ENCODE measurements at places on chromosomes 5 and 9. TPM values are rescaled to one million over a fixed set of nuclear protein-coding genes. Genes with fewer than 3 reads are reported as not detected.

DNA sequence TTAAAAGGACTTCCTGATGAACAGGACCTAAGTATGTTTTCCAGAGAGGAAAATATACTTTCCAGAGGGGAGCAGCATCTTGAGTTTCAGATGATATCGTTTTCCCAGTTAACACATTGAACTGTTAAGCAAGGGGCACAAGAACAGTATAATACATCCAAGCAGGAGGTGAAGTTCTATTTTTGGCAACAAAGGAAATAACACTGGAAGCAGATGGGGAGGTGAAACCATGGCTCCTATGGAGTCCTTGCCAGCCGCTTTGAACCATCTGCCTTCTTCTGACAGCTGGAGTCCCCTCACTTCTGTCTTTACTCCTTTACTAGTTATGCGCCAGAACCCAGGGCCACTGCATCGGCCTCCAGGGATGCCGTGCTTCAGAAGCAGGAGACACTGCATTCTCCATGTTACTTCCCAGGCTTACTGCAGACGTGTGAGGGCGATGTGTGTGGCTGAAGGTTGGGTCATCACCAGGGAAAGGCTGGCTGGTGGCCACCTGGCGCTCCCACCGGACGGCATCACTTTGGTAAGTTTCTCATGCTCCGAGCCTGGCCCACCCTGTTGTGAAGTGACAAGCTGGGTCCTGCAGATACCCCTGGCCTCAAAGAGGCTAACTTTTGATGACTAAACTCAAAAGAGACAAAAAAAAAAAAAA lies 77.8 kb downstream of the TTLL11 start:
- no peak for DNase-seq

DNA sequence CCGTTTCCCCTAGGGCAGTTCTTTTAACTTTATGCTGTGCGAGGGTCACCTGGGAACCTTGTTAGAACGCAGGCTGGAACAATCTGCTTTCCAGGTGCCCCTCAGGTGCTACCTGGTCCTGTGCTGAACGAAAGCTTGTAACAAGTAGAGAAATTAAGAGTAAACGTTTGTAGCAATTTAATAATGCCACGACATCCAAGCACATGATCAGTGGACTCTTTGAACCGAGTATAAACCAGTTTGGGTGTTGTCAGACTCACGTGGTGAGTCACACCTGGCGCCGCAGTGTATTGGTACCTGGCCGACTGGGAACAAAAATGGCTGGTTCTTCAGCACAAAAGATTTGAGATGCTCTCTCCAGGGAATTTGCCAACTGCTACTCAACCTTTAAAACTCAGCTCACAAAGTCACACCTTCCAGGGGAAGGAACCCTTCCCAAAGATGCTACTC lies 926 bp upstream of the MYO10 start:
- no peak for DNase-seq

GRCh38 chr5:11620172-11620571 lies 284.1 kb downstream of the CTNND2 start:
- no peak for DNase-seq

DNA sequence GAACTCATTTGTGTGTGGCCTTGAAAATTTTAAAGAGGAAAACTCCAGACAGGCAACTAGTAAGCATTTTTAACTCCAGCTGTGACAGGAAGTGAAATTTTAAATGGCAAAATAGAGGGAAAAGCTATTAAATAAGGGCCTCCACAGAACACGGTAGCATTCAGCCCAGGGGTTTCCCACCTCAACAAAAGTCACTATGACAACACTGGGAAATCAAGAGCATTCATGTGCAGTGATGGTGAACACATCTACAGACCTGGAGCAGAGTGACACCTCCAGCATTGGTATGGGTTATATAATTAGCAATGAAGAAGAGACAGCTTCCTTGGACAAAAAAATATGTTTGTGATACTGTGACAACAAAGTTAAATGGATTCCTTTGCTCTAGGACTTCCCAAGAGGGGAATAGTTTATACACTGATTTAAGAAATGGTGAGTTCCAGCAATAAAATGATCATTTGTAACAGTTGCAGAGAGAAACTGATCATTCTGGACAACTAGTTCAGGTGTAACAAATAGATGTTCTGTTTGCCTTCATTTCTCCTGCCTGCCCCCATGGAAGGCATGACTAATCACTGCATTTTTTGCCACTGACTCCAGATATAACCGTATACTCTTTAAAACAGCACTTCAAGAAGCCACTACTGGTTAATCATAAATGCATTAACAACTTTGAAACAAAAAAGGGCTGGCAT lies 93.3 kb upstream of the SLC44A1 start:
- DNase-seq = no peak

Gene DHFR
- 6.6 TPM for total RNA-seq

Gene TAF11L11
- total RNA-seq = not detected

GRCh38 chr5:39570403-39571027 lies 145.7 kb upstream of the DAB2 start:
- DNase-seq = no peak

Gene LHX3
- not detected for total RNA-seq

DNA sequence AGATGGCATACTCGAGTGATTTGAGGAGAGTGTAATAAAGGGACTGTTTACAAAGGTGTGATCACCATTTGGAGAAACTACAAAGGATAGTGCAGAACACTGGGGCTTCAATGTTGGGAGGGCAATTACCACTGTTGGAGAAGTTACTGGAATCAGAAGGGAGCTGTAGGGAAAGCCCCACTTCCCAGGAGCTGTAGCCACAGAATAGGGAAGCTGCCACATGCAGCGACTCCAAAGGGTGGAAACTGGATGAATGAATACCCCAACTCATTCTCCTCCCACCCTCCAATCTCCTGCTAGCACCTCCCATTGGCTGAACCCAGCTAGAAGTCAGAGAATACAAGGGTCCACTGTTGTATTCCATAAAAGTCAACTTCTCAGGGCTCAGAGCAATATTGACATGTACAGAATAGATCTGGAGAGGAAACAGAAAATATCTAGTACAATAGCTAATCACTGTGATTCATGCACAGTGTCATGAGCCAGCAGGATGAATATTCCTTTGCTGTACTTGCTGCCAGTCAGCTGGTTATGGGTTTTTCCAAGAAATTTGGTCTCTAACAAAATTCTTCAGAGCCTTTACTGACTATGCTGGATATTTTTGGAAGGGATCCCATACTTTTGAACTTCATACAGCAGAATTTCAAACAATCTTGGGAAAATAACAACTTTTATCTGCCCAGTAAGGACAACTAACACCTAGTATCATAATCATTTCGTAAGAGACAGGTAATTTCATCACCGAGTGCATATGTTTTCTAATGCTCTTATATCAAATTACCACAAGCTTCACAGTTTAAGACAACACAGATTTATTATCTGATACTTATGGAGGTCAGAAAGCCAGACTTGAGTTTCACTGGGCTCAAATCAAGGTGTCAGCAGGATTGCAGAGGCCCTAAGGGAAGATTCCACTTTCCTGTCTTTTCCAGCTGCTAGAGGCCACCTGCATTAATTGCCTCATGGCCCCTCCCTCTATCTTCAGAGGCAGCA lies 39.6 kb downstream of the PDCD1LG2 start:
- DNase-seq = no peak

DNA sequence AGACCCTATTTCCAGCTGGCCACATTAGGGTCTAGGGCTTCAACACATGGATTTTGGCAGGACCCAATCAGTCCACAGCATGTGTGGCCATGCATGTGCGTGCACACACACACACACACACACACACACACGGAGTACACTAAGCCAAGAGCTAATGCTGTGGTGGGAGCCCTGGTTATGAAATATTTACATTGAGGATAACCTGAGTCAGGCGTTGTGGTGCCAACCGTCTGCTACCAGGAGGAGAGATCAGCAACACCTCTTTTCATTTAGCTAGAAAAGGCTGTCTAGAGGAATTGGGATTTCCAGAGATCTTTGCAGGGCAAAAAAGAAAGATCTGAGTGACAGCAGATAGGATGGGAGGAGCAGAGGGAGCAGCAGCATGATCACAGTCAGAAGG lies 141.5 kb downstream of the TRPM3 start:
- DNase-seq = no peak

GRCh38 chr5:156815988-156816599 lies 34.0 kb upstream of the PPP1R2B start:
- no peak for DNase-seq

- no peak for DNase-seq
Measured at GRCh38 chr5:133456933-133457402, 155.4 kb downstream of the FSTL4 start.

- DNase-seq = no peak
Measured at GRCh38 chr5:168881427-168882149, 302.4 kb upstream of the PANK3 start.

DNA sequence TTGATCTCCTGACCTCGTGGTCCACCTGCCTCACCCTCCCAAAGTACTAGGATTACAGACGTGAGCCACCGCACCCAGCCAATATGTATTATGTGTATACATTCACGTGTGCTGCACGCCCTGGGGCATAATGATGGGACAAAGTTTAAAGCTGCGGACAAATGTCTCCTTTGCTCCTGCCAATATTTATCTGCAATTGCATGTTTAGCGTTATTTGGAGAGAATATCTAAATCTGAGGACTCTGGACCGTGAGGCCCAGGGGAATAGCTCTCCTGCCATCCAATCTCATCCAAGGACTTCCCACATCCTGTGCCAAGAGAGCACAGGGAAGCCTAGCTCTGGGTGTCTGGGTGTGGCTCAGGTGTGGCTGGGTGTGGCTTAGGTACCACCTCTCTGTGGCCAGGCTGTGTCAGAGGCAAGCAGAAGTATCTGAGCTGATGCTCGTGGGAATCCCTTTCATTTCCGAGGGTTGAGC lies 6.9 kb upstream of the BOD1 start:
- no peak for DNase-seq

DNA sequence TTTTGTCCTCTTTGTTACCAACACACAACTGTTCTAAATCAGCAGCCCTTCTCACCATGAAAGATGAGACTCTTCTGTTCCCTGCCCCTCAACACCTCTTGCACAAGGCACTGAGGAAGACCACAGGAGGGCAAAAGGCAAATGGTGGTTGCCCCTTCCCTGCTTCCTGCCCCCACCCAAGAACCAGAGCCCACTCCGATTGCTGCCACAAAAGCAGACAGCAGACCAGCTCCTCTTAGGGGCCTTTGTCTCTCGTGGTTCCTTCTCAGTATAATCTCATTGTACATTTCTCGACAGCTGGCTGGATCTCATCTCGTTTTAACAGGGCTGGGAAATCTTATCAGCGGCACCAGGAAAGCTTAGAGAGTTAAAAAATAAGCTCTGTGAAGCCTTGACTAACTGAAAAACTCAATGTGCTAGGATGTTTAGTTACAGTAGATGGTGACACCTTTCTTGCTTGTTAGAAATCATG lies 1.1 kb downstream of the MVB12B start:
- DNase-seq = no peak

Gene CD274
- 2.2 TPM for total RNA-seq

DNA sequence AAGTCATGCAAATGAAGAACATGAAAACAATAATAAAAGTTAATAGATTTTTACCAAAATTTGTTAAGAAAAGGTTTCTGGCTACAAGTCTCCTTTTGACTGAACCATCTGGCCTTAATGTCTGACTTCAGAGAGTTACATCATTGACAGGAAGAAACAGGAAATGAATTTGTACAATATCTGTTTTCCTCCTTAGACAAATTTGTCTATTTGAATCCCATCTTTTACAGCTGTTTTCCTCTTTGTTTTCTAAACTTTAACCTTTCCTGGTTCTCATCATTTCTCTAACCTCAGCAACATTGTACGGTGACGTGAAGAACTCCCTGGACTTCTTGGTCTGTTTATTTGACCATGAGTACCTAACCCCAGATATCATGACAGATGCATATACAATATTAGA lies 567.5 kb upstream of the RIOK2 start:
- DNase-seq = no peak

GRCh38 chr5:69083412-69083811 lies 10.4 kb upstream of the SLC30A5 start:
- no peak for DNase-seq
